H9 (cell line): ENCODE measurements at places on chromosomes 4 and X.

DNA sequence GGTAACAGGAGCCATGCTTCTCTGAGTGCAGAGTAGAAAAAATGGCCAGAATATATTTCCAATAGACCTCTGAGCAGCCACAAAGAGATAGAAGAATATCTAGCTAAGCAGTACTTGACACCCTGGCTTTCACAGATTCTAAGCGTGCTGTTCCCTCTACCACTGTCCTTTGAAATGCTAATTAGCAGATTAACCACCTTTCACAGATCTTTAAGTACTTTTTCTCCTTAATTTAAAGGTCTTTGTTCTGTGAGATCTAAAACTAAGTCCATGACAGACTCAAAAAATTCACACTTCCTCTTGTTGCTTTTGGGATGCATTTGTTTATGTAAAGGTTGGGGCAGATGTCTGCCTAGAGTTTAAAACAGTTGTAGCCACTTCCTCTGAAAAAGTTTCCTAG, 28.3 kb upstream of the MAGEC2 start:
- no peak for DNase-seq

DNA sequence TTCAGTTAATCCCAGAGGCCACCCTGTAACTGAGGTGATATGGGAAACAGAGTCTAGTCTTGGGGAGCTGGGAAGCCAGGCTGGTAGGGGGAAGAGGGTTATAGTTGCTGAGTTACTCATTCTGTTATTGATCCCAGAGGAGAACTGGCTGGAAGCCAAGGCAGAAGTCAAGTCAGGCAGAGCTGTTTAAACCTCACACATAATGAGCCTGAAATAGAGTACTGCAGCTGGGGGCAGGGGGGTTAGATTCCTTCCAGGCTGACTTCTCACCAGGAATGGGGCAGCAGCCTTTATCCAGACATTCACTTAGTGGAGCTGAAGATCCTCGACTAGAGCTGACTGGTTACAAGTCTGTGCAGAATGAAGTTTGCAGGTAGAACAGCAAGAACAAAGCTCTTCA, 144.9 kb downstream of the C4orf33 start:
- DNase-seq = no peak

DNA sequence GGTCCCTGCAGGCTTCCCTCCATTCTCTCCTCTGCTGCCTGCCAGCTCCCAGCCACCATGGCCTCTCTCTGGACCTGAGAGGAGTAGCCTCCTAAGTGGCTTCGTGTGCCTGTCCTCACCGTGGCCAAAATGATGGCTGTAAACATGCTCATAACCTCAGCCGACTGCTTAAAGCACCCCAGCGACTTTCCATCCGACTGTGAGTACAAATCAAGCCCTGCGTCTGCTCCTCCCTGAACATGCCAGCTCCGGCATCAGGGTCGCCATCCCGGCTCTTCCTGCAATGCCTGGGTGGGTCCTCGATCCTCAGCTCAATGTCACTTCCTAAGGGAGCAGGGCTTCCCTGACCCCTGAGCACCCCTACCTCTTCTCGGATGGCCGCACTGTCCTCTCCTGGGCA, 3.3 kb upstream of the SORCS2 start:
- DNase-seq = peak; percentile 21

GRCh38 chr4:7052923-7053715, 9.9 kb downstream of the TADA2B start:
- DNase-seq = no peak

GRCh38 chr4:78310740-78311115, 240.8 kb upstream of the ANXA3 start:
- no peak for DNase-seq

DNA sequence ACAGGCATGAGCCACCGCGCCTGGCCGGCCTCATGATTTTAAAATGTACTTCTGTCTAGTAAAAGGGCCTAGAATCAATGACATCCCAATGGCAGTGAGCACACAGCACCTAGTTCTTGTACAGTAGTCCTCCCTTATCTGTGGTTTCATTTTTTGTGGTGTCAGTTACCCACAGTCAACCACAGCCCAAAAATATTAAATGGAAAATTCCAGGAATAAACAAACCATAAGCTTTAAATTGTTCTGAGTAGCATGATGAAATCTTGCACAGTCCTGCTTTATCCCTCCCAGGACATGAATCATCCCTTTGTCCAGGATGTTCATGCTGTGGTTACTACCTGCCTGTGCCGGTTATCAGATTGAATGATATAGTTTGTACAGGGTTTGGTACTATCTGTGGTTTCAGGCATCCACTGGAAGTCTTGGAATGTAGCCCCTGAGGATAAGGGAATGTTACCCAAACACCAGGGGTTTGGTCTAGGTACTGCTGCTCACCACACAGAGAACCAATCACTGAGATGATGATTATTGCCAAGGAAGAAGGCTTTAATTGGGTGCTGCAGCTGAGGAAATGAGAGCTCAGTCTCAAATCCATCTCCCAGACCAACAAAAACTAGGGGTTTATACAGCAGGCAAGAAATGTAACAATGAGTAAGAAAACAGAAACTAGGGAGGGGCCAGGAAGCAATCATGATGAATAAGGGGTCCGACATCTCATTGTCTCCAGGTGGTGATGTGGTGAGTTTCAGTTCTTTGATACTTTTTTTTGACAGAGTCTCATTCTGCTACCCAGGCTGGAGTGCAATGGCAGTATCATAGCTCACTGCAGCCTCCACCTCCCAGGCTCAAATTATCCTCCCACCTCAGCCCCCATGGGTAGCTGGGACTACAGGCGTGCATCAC, 16.2 kb upstream of the FHL1 start:
- DNase-seq = no peak

DNA sequence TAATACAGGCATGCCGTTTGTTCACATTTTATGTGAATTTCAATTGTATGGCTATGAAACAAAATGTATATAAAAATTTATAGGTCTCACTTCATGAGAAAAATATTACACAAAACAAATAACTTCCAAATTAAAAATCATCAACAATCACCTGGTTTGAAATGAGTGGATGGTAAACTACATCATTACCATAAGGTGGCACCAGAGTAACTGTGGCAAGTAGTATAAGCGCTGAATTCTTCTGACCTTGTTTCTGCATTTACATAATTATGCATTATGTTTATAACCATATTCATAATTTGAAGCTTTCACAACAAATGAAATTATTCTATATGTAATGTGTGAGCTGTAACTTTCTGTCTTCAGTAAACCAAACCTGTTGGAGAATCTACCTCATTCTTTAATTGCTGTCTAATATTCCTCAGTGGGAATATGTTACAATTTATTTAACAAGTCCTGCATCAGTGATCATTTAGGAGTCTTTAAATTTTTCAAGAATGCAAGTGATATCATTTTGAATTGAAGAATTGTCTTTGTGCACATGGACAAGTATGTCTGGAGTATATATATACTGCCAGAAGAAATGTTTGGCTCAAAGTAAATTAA, 55.2 kb downstream of the MMRN1 start:
- no peak for DNase-seq

DNA sequence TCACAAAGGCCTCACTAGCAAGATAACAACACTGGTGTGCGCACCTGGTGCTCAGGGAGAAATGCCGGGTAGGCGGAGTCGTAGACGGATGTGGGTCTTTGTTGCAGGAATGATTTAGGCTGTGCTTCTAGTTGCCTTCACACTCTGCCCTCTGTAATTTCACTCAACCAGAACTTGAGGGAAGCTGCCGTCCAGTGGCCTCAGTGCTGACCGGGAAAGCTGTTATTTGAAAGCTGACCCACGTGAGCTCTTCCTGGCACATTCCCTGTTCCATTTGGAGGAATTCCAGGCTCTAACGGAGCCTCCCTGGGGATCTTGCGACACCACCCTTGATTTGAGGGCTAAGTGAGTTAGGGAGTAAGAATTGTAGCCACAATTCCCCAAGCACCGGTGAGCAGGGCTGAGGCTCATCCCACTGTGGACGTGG, 15.9 kb downstream of the SH3TC1 start:
- DNase-seq = no peak

- no peak for DNase-seq
Observed at GRCh38 chr4:8238036-8238511, 31.5 kb upstream of the HTRA3 start.

DNA sequence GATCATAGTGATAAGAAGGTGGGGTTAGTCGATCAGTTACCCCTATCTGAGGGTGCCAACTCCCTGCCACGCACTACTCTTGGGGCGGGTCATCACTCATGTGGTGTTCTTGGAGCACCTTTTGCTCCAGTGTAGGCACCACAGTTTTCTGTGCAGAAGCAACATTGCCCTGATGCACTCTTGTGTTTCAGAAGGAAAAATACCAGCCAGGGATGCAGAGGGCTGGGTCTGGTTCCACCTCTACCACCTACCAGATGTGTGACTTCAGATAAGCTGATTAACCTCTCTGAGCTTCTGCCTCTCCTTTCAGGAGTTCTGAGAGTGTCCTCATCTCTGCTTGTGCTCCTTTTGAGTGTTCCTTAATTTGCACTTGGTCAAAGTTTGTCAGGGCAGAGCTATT, 29.9 kb upstream of the PROM1 start:
- DNase-seq = no peak

- DNase-seq = peak; percentile 28
Observed at GRCh38 chrX:153643431-153644351, 3.3 kb upstream of the DUSP9 start.

- no peak for DNase-seq
Observed at GRCh38 chrX:39953879-39954278, 143.9 kb downstream of the BCOR start.

- DNase-seq = no peak
Observed at GRCh38 chr4:76616526-76616925, 181.5 kb downstream of the SHROOM3 start.

DNA sequence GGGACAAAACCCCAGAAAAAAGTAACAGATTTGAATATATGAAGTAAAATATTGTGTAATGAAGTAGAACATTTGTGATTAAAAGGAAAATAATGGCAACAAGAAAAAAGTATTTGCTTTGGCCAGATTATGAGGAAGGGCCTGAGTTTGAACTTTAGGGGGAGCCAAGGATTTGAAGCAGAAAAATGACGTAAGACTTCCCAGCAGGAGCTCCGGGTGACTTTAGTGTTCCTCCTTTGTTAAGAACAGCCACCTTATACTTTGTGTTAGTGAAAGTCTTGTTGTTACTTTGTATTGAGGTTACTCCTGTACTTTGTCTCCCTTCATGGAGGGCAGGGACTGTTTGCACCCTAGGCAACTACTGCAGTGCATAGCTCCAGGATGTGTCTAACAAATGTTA, 41.1 kb downstream of the DCUN1D4 start:
- no peak for DNase-seq

DNA sequence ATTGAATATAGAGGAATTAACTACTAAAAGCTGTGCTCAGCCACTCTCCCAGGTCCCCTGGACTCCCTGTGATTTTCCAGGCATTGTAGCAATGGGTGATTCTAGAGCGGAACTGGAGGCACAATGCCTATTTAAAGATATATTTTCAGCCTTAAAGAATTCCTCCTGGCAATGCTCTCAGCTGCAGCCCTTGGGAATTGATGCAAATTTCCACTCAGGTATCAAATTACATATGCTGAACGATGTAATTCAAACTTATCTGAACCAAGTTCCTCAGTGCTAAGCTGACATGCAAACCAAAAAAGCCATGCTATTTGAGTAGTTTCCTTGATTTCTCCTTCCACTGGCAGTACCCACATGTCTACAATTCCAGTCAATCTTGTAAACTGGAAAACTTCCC, 86.3 kb upstream of the GABRA3 start:
- DNase-seq = no peak

- DNase-seq = no peak
Observed at GRCh38 chr4:185794637-185795036, 17.4 kb downstream of the SORBS2 start.

DNA sequence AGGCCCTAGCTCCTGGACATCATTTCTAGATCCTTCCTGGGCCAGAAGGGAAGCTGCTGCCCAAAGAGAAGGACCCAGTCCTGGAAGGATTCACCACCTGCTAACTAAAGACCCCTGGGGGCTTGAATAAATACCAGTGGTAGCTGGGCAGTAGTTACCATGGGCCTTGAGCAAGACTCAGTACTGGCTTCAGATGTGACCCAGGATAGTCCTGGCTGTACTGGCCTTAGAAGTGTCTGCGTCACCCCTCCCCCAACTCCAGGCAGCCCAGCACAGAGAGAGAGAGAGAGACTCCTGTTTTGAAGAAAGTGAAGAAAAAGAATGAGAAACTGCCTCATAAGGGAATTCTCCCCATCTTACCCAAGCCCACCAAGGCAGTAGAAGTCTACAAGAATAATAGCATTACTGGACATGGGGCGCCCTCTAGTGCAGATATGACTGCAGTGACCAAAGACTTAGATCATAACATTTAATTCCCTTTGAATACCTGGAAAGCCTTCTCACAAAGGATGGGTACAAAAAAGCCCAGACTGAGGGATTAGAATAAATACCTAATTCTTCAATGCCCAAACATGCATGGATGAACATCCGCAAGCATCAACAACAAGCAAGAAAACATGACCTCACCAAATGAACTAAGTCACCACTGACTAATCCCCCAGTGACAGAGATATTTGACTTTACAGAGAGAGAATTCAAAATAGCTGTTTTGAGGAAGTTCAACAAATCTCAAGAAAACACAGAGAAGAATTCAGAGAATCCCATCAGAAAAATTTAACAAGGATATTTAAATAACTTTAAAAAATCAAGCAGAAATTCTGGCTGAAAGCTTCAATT, 171.8 kb downstream of the HNRNPD start:
- DNase-seq = peak; percentile 60

DNA sequence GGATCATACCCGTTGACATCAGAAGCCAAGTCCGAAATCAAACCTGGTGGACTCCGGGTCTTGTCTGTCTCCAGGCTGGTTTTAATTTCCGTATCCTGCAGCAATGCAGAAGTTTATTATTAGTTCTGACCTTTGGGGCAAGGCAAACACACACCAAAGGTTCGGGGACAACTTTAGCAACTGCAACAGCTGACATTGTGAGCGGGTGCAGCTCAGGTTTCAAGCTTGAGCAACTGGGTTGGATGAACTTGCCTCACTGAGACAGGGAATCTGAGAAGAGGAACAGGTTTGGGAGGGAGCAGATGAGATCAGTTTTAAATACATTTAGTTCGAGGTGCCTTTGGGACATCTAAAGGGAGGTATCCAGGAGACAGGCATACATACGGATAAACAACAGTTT, 110.7 kb downstream of the GNL3L start:
- no peak for DNase-seq

DNA sequence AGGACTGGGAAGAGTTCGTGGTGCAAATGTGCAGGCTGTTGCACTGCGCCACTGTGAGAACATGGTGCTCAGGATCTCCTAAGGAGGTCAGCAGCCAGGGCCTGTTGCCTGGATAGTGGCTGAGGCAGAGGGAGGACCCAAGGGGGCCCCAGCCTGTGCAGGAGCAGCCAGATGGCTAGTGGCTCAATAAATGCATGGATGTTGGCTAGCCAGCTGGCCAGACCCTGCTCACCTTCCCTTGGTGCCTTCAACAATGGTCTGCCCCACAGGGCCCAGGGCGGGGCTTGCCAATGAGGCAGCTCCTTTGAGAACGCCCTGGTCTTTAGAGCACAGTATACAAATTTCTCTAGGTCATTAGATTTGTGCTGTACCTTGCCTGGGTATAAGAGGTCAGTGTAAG, 67.4 kb downstream of the TNIP2 start:
- no peak for DNase-seq

GRCh38 chr4:104905065-104905464, 241.6 kb upstream of the TET2 start:
- DNase-seq = no peak

- DNase-seq = no peak
Observed at GRCh38 chr4:69858690-69859089, 1.3 kb downstream of the SULT1E1 start.

GRCh38 chr4:174038481-174038880, 245.0 kb downstream of the FBXO8 start:
- DNase-seq = no peak
